ENCODE measurements at places on chromosomes 12 and 14.

GRCh38 chr14:34713681-34714319 is 593 bp downstream of the CFL2 start:
- peak; percentile 13 for DNase-seq

DNA sequence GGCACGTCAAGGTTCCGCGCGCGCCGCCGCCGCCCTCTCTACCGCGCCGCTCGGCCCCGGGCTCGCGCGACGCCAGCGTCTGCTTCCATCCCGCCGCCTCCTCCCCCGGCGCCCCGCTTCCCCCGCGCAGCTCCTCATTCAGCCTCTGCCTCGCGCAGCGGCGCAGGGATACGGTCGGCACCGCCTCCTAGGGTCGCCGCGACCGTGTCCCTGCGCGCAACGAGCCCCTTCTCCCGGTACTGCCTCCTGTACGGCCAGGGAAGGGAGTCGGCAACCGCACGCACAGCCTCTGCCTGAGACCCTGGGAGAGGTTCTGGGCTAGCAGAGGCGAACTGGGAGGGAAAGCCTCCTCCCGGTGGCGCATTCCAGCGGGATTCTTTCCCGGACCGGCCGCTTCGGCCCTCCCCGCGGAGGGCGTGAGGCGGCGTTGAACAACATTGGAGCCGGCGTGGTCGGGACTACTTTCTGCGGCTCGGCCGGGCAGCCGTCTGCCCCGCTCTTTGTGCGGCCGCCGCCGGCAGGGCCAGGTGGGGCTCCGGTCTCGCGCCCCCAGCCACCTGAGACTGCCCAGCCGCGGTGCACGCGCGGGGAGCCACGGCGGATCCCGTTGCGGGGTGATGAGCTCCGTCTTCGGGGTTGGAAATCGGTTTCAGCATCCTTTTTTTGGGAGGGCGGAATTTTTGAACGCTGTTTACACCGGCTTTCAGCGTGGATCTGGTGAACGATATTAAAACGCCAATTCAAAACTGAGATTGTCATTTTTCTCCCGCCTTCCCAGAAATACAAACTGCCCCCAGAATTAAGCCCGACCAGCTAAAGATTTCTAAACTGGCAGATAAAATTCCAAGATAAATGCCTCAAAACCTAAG is at the start of gene LRP6:
Gene LRP6, minus strand, starts transcription at position 172 of the 869 bp plus-strand sequence. CDS start 309 bp downstream, outside the sequence.
- peak; percentile 55 for DNase-seq

- DNase-seq, result no peak
Measured at GRCh38 chr12:127963933-127964332, 303.0 kb upstream of the TMEM132C start.

DNA sequence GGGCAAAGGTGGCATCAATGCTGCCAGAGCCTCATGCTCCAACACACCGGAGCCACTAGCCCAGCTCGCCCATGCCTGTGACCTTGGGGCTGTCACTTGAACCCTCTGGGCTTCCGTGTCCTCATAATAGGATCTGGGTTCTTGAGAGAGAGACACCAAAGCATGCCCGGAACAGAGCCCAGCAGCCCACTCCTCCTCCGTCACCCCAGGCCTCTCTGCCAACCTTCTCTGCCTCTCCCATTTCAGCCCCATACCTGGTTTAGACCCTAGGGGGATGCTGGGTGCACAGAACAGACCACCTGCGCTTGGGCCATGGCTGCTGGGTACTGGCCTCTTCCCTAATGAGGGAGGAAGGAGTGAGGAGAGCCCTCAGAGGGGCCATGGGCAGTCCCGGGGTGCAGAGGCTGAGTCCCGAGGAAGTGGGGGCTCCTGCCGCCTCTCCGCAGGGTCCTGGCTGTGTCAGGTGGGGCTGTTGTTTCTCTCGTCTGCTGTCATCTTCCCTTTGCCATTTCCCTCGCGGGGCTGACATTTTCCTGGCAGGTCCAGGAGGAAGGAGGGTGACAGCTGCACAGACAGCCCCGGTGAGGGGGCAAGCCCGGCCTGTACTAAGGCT is 172.4 kb upstream of the RTL1 start:
- no peak for DNase-seq

DNA sequence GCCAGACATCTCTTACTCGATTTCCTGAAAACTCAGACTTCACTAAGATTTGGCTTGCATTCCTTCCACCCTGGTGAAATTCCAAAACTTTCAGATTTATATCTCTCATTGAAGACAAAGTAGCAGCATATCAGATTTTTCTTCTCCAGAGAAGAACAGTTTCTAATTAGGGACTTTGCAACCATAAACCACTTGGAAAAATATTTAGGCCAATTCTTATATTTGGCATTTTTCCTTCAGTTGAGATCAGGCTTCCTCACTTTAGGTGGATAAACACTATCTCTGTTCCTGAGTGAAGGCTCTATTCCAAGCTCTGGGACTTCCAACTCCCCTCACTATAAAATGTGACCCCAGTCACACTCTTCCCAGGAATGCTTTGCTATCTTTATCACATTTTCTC is 1434.3 kb upstream of the FLRT2 start:
- no peak for DNase-seq

GRCh38 chr14:55028066-55028465 is 1.0 kb downstream of the SOCS4 start:
- DNase-seq, result no peak
